GM23338 (cell line): ENCODE measurements at places on chromosomes 7 and 10.

GRCh38 chr7:38187794-38188440 lies 9.9 kb downstream of the STARD3NL start:
- no peak for DNase-seq
- no peak overlapping the region for H3K4me3 ChIP-seq
- H3K27ac ChIP-seq = peak overlapping the region; percentile 41; the same call in 1 of the 2 replicates

GRCh38 chr7:115838829-115839228 lies 191.7 kb downstream of the TFEC start:
- no peaks in the 10 kb centered on the region; the same call in 1 of the 2 replicates for H3K36me3 ChIP-seq
- H3K27me3 ChIP-seq = no peaks in the 10 kb centered on the region
- H3K4me3 ChIP-seq = no peak overlapping the region
- DNase-seq = no peak

DNA sequence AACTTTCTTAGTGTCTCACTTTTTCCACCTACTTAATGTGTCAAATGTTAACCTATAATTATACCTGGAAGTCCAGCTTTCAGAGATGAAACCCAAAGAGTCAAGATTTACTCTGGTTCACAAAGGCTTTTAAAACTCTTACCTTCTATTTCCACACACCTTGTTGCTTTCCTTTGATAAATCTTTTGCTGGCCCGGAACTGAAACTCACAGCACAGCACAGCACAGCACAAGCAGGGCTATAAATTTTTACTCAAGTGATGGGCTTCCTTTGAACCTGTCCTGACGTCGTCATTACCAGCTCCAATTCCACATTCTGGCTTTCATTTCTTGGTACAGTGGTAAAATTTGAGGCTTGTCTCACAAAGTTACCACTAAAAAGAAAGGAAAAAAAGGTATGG lies 861.0 kb downstream of the SORCS3 start:
- H3K27ac ChIP-seq = no peak overlapping the region
- H3K4me1 ChIP-seq = peaks cover 6% of the 10 kb centered on the region; the same call in 1 of the 2 replicates
- H3K36me3 ChIP-seq = no peaks in the 10 kb centered on the region
- no peaks in the 10 kb centered on the region for H3K27me3 ChIP-seq
- no peak for DNase-seq

GRCh38 chr10:106740-107139 lies 28.5 kb upstream of the ZMYND11 start:
- H3K27ac ChIP-seq = no peak overlapping the region
- H3K4me1 ChIP-seq = no peaks in the 10 kb centered on the region
- DNase-seq = no peak
- H3K27me3 ChIP-seq = no peaks in the 10 kb centered on the region
- H3K4me3 ChIP-seq = no peak overlapping the region
